Activated CD4-positive, alpha-beta T cell treated with anti-CD3 and anti-CD28 coated beads for 24 hours (primary cell): ENCODE measurements at places on chromosomes 1 and 21.

DNA sequence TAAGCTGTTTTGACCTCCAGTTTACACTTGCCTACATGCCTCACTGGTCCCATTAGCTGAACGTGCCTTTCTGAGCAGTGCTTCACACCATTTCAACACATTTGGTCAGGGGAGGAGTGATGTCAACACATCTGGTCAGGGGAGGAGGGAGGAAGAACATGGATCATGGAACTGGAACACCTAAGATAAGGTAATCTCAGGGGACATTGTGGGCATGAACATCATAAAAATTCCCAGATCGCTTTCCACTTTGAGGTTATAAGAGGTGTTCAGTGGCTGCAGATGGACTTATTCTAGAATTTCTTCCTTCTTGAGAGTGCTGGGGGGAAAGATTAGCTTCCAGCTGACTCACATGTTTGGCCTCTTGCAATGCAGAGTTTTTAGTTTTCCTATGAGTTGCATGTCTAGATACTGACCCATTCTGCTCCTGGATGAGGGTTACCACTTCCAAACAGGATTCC, 2.0 kb downstream of the QSOX1 start:
- DNase-seq, result no peak

DNA sequence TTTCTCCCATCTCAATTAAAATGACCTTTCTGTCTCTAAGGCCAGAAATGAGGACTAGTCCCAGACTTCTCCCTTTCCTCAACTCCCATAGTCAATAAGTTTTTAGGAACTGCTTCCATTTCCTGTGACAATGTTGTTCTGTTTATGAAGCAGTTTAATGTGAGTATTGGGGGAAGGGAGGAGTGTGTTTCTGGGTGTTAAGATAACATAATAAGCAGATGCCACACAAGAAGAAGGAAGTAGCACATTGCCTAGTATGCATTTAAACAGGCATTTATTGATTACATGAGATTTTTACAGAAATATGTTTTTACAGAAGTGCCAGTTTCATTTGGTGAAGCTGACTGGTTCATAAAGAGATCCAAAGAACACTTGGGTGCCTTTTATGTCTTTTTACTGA, 65.6 kb upstream of the TNR start:
- no peak for DNase-seq

- no peak for DNase-seq
Observed at GRCh38 chr1:225857256-225857655, 24.9 kb downstream of the TMEM63A start.

DNA sequence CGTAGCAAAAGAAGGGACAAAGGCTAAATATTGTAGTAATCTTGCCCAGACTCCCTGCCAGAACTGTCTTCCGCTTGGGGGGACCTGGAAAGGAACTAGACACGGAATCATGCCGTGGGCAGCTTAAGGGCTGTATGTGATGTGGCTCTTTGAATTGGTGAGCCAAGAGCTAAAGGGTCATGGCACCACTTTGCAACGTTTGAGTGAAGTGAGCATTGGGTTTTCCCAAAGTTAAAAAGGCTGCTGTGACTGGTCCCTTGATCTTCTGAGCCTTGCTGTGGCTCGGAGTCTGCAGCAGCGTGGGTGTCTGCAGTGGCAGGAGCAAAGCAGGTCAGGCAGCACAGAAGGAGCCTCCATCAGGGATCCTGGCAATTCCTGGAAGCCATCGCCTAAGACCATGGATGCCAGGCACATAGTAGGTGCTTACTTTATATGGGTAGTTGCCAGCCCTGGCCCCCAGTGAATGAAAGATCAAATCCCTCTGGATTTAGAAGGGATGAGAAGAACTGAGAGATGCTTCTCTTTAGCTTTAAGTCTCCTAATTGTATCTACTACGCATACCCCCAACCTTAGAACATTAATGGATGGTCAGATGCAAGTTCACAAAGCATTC, 1.8 kb downstream of the SMYD2 start:
- DNase-seq, result no peak

- DNase-seq, result no peak
Observed at GRCh38 chr21:31111093-31111492, 72.8 kb upstream of the KRTAP19-8 start.

- DNase-seq, result no peak
Observed at GRCh38 chr1:165897326-165898303, 70.2 kb downstream of the UCK2 start.

DNA sequence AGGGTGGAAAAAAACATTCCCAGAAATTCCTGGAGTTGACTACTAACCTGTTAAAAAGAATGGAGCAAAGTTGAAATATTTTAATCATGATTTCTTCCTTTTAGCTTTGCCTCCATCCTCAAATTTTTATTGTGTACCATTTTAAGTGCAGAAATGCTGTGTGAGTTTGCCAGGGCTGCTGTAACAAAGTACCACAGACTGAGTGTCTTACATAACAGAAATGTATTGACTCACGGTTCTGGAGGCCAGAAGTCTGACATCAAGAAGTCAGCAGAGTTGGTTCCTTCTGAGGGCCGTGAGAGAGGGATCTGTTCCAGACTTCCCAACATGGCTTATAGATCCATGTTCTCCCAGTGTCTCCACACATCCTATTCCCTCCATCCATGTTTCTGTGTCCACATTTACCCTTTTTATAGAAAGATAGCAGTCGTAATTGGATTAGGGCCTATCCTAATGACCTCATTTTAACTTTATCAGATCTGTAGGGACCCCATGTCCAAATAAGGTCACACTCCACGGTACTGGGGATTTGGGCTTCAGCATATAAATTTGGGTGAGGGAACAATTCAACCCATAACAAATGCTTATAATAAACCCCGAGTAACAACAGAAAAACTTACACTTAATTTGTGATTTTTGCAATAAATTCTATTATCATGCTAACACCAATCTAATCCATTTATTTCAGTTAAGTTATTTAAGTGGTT, 12.7 kb downstream of the SNX7 start:
- no peak for DNase-seq

DNA sequence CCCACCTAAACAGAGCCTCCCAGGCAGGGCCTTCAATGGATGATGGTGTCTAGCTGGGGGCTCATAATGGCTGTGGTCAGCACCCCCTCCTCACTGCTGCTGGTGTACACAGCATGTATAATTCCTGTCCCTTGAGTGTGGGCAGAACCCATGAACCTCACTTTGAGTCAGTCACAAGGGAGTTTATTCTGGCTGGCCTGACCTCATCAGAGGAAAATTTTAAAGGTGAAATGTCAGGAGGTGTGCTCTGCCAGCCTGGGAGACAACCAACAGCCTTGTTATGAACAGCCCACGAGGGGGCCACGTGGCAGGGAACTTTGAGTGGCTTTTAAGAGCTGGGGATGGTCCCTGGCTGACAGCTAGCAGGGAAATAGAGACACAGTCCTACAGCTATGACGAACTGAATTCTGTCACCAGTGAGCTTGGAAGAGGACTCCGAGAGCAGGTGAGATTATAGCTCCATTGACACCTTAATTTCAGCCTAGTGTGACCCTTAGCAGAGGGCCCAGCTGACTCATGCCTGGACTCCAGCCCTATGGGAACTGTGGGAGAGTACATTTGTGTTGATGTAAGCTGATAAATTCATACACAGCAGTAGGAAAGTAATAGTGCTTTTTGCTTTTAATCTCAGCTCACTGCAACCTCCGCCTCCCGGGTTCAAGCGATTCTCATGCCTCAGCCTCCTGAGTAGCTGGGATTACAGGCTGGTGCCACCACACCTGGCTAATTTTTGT, 73.5 kb upstream of the RUNX3 start:
- no peak for DNase-seq
